ENCODE measurements at places on chromosomes 12 and 14.

DNA sequence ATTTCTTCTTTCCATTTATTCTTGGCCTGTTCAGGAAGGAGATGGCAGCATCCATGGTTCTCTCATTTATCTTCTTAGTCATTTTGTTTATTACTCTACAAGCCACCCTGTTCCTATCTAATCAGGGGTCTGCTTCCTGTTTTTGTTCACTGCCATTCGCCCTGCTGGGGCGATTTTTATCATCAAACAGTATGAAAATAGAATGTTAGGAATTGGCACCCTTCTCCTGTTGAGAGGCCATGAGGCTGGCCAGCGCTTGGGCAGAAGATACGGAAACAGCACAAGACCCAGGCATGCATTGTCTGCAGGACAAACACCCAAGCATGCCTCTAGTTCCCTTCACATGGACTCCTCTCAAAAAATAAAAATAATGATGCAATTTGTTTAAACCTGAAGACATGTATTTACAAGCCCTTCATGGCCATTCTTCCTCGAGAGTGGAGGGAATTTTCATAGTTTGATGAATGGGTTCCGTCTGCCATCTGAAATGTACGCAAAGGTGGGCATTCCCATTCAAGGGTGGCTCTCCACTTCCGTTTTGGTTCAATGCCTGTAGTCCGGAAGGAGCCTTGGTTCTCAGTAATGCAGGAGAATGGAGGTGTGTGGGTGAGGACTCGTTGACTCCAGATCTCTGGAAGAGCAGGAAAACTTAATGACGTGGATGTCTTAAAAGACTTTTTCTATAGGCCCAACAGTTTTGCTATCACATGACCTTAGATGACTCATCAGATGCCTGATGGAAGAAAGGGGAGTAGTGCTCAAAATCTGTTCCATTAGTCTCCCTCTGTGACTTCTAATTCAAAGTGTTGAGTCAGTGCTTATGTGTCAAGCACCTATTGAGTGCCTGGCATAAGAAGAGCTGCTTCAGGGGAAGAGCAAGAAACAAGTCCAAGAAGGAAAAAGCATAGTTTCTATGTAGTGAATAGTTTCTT lies 252.4 kb upstream of the TBX3 start:
- DNase-seq, result no peak

- no peak for DNase-seq
These were observed 279.3 kb upstream of the PDE3A start for GRCh38 chr12:20089077-20089476.

- DNase-seq, result no peak
These were observed 3.5 kb downstream of the ALX1 start for GRCh38 chr12:85283560-85283959.

GRCh38 chr12:1540690-1541089 lies 53.7 kb downstream of the FBXL14 start:
- DNase-seq, result no peak

DNA sequence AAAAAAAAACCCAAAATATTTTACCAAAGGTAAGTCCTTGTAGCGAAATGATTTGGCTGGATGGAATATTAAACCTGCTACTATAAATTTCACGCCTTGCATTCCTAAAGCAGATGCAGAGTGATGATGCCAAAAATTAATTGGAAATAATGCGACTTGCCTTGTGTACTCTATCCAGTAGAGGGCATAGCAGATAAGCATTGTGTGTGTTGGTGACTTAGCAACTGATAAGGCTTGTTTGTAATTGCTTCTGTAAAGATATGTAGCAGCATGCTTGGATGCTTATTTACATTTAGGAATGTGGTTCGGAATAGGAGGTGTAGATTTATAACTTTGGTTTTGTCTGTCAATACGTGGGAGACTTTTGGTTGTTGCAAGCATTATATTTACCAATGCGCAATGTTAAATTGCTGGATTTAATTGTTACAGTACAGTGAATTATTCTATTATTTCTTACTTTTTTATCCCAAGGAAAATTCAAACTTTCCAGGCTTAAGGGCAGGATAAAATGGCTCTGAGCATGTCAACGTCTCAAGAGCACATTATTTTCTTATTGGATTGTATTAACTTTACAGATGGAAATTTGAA lies 80.5 kb downstream of the TMEM260 start:
- DNase-seq, result no peak

GRCh38 chr14:65184032-65184764 lies 81.9 kb upstream of the MAX start:
- DNase-seq, result no peak

DNA sequence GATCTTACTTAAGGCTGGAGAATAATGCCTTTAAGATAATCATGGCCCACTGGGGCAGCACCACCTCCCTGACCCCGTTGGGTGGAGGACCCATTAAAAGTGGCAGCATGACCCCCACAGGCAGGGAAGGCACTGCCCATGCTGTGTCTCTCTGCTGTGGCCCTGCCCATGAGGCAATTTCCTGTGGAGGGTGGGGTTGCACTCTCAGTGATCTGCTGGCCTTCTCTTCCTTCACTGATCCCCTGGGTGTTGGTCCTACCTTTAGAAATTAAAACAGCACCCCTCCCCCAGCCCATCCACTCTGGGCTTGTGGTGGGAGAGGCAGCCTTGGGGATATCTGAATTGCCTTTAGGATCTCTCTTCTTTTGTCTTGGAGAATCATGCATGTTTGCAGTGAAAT lies 17.3 kb downstream of the KLRK1 start:
- no peak for DNase-seq

DNA sequence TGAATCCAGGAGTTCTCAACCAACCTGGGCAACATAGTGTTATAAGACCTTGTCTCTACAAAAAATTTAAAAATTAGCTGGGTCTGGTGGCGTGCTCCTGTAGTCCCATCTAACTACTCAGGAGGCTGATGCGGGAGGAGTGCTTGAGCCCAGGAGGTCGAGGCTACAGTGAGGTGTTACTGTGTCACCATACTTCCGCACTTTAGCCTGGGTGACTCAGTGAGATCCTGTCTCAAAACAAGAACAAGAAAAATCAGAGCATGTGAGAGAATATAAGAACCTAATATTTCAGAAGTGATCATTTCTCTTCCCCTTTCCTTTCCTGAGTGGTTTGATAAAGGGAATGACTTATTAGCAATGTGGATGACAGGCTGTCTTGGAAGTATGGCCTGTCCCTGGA lies 9.5 kb downstream of the TRAF3 start:
- DNase-seq, result no peak

DNA sequence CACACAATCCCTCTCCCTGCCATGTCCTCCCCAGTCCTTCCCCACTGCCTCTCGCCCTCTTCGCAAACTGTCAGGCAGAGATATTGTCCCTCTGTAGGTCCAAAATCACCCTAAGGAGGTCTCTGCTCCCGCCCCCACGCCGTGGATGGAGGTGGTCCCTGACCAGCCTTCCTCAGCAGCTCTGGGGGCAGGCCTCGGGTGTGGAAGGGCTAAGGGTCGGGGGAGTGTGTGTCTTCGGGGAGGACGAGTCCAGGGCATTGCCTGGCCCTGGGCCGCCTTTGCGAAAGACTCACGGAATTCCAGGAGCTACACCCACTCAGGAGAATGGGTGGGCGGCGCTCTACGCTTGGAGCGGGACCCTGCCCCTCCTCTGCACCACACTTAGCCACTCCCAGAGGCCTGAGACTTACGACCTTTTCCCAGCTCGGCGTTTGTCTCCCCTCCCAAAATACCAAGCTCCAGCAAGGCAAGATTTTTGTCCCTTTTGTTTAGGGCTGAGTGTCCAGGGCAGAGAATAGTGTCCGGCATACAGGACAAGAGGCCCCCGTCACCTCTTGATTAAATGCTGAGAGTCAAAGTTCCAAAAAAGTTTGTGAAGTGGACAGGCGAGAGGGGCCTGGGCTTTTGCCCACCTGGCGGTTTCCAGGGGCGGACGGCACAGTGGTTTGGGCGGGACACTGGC lies 881 bp downstream of the PYGL start:
- no peak for DNase-seq

GRCh38 chr12:112716099-112717093 lies 75.2 kb upstream of the RPH3A start:
- peak; percentile 4 for DNase-seq
